ENCODE measurements at places on chromosomes 1 and 21. TPM values are rescaled to one million over a fixed set of nuclear protein-coding genes. Genes with fewer than 3 reads are reported as not detected.

The ANKRD45 gene
- total RNA-seq = 0.28 TPM

The CD2 gene
- total RNA-seq = not detected

The BMP8A gene
- total RNA-seq = 0.19 TPM

The PTPRU gene
- 5.0 TPM for total RNA-seq

The TARBP1 gene
- total RNA-seq = 23.7 TPM

The PRAMEF15 gene
- not detected for total RNA-seq

The ARHGAP30 gene
- not detected for total RNA-seq

The EFCAB14 gene
- 35.2 TPM for total RNA-seq

The MSH4 gene
- 0.38 TPM for total RNA-seq

The GNAT2 gene
- total RNA-seq = under 0.01 TPM

The GNAI3 gene
- 19.9 TPM for total RNA-seq
